SJSA1 (cell line): ENCODE measurements at places on chromosomes 7 and 10.
A peak's percentile ranks its signal among the peaks of the same experiment; 100 is the strongest.

DNA sequence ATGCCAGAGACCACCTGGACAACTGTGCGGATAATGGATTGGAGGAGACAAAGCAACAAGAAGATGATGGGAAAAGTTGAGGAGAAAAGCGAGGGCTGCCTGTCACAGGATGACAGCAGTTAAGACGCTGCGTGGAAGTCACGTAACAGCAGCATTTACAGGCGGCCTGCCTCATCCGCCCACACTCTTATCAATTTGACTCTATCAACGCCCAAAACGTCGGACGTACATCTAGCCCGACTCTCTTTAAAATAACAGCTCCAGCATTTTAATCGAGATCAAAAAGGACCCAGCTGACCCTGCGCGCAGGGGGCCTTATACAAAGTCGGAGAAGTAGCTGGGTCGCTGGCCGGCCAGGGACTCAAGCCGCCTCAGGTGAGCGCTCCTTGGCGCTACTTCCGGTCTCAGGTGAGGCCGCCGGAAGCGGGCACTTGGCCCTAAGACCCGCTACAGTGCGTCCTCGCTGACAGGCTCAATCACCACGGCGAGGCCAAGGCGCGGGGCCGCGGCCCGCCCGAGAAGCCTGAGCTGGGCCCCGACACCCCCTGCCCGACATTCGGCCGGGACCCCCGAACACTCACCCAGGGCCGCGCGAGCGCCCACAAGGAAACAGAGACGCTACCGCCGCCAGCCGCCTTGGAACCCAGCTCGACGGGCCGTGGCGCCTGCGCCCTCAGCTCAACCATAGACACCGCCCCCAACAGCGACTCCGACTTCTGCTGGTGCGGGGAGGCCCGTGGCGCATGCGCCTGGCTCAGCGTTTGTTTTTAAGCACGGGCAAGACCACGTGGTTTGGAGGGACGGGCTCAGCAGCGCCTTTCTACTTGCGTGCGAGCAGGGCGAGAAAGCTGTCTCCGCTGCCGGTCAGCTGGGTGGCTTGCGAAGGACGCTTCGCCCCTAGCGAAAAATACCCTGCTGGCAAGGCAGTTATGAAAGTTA, at the start of gene ERCC6:
Gene ERCC6 (minus strand): TSS at position 741 of the 939 bp plus-strand sequence.
- peak; percentile 99 for DNase-seq

DNA sequence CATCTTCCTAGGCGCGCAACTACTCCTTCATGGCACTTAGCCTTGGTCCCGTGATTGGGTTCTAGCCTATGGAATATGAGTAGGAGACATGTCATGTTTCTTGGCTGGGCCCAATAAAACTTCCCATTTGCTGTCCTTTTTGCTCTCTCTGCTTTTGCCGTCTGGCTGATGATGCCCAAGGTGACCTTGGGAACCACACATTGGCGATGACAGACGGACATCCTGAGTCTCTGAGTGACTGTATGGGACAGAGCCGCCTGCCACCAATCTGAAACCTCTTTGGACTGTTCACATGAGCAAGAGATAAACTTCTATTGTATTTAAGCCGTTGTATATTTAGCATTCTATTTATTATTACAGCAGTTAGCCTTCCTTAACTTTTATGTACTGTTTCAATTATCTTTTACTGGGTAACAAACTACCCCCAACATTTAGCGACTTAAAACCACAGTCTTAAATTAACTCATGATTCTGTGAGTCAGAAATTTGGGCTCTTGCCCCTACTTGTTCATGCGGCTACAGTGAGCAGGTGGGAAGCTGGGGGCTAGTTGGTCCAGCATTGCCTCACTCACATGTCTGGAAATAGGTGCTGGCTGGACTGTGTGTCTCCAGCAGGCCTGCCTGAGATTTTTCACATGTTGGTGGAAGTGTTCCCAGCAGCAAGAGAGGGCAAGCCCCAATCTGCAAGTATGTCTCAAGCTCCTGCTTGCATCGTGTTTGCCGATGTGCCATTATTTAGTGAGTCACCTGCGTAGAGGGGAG, 71.7 kb downstream of the NOD1 start:
- DNase-seq = no peak

GRCh38 chr7:93161181-93161762, 13.1 kb upstream of the SAMD9L start:
- no peak for DNase-seq

- DNase-seq = no peak
Observed at GRCh38 chr10:30820261-30820991, 190.9 kb upstream of the LYZL2 start.

DNA sequence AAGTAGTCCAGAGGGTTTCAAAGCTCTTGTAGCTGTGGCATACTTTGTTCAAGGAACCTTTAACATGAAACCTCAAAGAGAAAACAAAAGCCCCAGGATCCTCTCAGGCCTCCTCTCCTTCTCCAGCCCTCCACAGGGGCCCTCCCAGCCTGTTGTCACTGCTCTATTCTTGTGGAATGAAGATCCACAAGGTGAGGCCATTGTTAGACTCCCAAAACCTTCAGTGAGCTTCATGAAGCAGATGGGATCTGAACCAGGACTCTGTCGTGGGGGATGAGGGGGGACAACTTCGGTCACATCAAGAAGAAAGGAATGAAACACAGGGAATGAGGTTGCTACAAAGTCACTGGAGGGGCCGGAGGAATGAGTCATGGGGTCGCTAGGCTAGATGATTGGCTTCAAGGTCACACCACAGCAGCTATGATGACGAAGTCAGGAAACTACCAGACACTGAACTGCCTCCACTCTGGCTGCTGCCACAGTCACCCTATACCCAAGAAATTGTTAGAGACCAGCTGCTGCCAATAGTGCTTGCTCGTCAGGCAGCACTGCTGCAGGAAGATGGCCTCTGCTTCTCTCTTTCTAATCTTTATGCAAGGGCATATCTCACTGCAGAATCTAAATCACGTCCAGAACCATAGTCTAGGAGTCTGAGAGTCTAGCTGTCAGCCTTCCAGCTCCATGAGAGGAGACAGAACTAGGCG, 208.8 kb downstream of the HIBADH start:
- DNase-seq = peak; percentile 48

DNA sequence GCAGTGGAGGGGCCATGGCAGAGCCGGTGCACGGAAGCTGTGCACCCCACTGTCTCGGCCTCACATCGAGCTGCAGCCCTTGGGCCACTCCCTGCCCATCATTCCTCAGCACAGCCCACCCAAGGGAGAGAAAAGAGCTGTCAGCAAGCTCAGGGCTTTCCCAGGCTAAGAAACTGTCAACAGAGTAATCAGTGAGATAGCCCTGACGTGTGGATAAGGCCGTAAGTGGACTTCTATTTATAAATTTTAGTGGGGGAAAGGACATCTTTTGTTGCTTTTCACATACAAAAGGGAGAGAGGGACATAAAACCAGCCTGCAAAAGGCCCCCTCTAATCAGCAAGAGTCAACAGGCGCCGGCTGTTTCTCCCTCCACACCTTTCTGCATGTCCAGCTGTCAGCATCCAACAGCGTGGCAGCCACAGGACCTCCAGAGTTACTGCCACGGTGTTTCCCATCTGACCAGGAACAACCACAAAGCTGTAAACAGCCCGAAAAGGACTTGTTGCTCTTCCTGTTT, 56.8 kb upstream of the DDC start:
- DNase-seq = no peak

DNA sequence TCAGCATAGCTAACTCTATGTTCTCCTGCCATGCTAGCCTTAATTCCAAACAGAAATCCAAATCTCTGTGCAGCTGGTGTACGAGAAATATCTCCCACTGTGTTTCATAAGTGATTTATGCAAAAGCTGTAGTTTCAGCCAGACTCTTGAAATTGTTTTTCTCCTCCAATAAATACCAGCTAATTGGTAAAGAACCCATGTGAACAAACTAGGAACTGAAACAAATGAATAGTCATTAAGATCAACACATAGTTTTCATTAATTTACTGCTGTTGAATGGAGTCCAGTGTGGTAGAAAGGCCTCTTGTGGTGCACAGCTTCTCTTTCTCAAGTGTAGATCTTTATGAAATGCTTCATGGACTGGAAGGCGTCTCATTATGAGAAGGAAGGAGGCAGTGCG, 18.4 kb downstream of the PPP1R17 start:
- DNase-seq = no peak

GRCh38 chr7:76327610-76328009, 25.1 kb downstream of the HSPB1 start:
- no peak for DNase-seq
